ENCODE measurements at places on chromosomes 5 and 9.

DNA sequence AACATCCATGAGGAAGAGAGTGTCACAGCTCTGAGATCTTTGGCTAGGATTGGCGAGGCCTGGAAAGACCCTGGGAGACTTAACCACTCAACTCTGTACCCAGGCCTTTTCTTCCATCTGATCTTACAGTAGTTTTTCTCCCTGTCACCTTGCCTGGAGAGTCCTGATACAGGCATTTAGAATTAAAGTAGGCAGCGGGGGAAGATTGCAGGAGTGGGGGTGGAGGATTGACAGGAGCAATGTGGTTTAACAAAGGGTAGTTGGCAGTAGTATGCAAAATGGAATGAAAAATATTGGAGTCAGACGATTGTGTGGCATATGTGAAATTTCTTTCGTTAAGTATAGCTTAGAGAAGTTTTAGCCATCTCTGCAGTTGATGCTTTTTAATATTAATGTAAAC is 16.9 kb downstream of the TMEFF1 start:
- no peak for DNase-seq

DNA sequence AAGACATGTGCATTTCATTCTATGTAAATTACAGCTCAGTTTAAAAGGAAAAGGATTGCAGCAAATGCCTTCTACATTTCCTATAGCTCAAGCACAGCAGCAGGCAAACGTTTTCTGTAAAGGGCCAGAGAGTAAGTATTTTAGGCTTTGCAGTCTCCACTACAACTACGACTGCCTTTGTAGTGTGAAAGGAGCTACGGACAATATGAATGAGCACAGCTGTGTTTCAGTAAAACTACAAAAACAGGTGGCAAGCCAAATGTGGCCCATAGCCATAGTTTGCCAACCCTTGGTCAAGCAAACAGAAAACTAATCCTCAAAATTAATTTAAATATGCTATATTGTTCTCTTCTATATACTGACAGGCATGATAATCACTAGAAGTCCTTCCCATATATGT is 7.2 kb downstream of the PTBP3 start:
- no peak for DNase-seq

DNA sequence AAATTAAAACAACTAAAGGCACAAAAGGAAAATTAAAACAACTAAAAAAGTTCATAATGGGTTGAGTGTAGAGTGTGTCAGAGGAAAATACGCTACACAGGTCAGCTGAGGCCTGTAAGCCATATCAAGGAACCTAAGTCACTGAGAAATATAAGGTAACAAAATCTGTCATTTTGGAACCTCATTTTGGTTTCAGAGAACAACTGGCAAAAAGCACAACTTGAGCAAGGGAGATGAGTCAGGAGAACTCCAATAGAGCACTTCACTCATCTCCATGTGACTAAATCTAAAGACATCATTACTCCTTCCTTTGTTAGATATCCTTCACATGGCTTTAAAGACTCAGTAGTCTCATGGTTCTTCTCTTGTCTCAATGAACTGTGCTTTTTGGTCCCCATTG is 269.4 kb upstream of the POU5F2 start:
- no peak for DNase-seq

GRCh38 chr5:14250748-14251701 is 107.9 kb downstream of the TRIO start:
- no peak for DNase-seq

GRCh38 chr9:127980060-127980705 is 606 bp downstream of the EEIG1 start:
- no peak for DNase-seq

DNA sequence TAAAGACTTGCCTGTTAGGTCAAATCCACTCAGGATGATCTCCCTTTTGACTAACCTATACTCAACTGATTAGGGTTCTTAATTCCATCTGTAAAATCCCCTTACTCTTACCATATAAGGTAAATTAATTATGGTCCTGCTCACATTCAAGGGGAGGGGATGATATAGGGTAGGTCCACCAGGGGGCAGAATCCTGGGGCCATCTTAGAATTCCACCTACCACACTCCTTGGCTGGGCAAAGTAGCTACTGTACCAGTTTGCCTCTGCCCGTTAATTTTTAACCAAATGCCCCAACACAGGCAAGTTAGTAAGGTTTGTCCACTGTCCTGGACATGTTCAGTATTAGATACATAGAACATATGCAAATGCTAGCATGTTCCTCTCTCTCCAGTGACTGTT is 262.4 kb downstream of the SEMA5A start:
- DNase-seq, result no peak

DNA sequence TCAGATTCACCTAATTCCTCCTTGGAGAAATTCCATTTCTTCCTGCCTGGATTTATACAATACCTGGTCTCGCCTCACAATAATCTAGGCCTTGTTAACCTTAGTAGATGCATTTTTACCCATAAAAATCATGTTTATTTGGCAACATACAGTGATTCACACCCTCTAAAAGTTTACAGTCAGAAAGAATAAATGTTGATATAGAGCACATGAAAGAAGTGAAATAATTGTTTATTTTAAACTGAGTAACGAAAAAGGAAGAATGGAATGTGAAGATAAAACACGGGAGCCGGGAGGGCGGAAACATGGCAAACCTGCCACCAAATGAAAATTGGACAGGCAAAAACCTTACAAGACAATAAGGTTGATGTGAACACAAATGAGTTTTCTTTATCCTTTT is 28.9 kb upstream of the KCNN2 start:
- no peak for DNase-seq

DNA sequence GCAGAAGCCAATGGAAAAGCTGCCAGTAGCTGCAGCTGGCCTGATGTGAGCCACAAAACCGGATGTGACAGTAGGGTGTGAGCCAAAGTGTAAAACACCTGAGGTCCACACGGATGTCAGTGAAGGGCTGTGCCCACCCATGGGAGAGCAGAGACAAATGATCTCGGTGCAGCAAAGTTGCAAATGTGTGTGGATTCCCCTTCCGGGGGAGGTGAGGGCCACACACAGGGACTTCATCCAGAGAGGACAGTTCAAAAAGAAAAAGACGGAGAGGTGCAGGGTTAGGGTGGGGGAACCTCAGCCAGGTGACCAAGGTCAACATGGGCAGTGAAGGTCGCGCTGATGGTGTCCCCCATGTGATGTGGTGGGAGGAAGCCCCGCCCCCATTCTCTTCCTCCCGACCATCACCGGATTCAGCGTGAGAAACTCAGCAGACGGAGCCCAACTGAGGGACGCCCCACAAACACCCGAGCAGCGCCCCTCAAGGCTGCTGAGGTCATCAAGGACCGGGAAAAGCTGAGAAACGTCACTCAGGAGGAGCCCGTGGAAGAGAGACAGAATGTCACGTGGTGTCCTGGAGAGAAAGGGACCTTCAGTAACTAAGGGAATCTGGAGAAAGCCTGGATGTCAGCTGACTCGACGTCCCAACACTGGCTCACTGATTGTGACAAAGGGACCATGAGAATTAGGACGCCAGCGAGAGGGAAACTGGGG is 11.4 kb upstream of the PTGDS start:
- no peak for DNase-seq

- no peak for DNase-seq
These were observed 26.9 kb downstream of the BICD2 start for GRCh38 chr9:92737611-92738299.

DNA sequence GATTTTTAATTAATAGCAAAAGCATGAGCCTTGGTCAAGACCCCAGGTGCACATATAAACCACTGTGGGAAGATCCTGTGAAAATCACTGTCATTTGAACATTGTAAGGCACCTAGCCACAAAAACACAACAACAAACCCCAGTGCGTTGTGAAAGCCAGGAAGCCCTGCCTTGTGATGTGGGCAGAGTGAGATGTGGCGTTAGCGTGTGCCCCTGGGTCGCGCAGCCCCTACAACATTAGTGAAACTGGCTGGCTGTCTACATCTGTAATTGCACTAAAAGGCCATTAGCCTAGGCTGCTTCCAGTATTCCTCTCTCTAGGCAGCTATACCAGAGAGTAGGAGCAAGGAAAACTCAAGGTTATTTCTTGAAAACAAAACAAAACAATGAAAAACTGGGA is 21.1 kb upstream of the PDZD2 start:
- DNase-seq, result no peak

GRCh38 chr5:171310212-171310818 is 1.3 kb downstream of the TLX3 start:
- DNase-seq, result no peak

GRCh38 chr9:23830476-23830805 is 4.4 kb upstream of the ELAVL2 start:
- DNase-seq, result no peak

- DNase-seq, result no peak
These were observed 152.3 kb downstream of the SNX18 start for GRCh38 chr5:54669845-54670244.

GRCh38 chr9:113341712-113342410 is 1.8 kb upstream of the WDR31 start:
- DNase-seq, result no peak

GRCh38 chr9:2992427-2992826 is 148.5 kb upstream of the PUM3 start:
- no peak for DNase-seq

DNA sequence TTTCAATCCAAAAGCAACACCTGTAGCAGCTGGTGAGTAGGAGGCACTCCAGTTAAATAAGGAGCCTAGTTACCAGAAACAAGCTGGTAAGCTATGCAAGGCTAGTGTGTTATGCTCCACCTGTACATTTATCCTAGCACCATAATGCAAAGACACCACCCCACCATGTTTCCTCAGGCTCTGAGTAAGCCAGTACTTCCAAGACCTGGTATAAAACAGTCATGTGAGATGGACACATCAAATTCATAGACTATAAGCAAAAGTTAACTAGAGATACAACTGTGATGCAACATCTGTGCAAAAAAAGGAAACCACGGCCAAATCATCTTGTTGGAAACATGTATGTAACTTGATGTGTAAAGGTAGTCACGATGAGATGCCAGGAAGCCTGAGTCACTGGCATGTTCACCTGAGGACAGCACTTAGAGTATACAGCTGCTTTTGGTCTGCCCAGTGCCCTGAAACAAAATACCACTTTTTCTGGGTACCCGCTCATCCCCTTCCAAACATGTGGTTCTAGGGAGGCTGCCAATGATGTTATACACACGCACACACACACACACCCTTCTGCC is 66.1 kb downstream of the CDK5RAP2 start:
- DNase-seq, result no peak

- no peak for DNase-seq
These were observed 218.6 kb downstream of the ESM1 start for GRCh38 chr5:54766748-54767147.

DNA sequence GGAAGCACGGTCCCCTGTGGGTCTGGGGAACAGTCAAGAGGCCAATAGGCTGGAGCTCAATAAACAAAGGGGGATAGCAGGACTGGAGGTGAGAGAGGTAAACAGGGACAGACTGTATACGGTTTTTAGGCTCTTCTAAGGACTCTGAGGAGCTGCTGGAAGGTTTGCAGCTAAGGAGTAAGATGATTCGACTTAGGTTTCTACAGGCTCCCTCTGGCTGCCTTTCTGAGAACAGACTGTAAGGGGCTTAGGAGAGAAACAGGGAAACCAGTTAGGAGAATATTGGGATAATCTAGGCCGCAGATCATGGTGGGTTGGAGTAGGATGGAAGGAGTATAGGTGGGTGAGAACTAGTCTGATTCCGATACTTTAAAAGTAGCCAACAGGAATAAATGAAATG is 10.4 kb downstream of the CDK5RAP2 start:
- no peak for DNase-seq
